ENCODE measurements at places on chromosomes 5 and 9. TPM values are rescaled to one million over a fixed set of nuclear protein-coding genes. Genes with fewer than 3 reads are reported as not detected.
A peak's percentile ranks its signal among the peaks of the same experiment; 100 is the strongest.

The ANKRD31 gene
- total RNA-seq, result 0.26 TPM

The CATSPER3 gene
- 0.34 TPM for total RNA-seq

The GABRA6 gene
- total RNA-seq, result not detected

The SLC34A3 gene
- total RNA-seq, result 0.34 TPM

The RNF44 gene
- total RNA-seq, result 50.0 TPM

The ATP10B gene
- total RNA-seq, result 40.8 TPM

- H3K27me3 ChIP-seq, result no peaks in the 10 kb centered on the region
- H3K4me1 ChIP-seq, result no peaks in the 10 kb centered on the region
- DNase-seq, result no peak
- H3K4me3 ChIP-seq, result no peak overlapping the region
Observed at GRCh38 chr9:106626936-106627335, 236.0 kb upstream of the ZNF462 start.

DNA sequence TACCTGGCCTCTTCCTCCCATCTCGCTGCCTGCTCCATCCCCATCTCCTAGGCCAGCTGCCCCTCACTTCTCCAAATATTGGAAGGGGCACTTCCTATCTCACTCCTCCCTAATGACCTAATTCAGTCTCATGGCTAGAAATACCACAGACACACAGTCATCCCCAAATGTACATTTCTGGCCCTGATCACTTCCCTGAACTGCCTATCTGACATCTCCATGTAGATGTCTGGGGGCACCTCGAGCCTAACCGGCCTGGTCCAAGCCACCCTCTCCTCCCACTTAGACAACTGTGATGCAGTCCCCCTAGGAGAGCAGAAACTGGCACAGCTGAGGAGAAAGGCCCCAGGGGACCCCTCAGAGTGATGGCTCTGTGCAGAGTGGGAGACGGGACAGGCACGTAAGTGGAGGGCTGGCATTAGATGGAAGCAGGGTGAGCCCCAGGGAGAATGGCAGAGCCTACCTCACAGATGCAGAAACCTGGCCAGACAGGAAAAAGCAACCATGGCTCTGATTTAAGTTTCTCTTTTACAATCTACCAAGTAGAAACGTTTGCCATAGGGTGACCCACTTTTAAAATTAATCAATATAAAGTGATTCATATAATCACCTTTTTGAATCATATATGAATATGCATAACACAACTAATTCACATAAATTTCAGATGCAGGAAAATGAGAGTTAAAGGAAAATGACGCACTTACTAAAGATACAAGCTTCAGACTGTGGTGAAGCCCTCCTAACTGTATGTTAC is 22.1 kb downstream of the CAMSAP1 start:
- no peak overlapping the region for H3K4me3 ChIP-seq
- H3K27ac ChIP-seq, result no peak overlapping the region
- H3K36me3 ChIP-seq, result peaks cover 10% of the 10 kb centered on the region
- peaks cover 53% of the 10 kb centered on the region for H3K4me1 ChIP-seq
- DNase-seq, result no peak
- H3K27me3 ChIP-seq, result no peaks in the 10 kb centered on the region

GRCh38 chr5:157046041-157046440 is 12.9 kb downstream of the HAVCR1 start:
- H3K4me1 ChIP-seq, result no peaks in the 10 kb centered on the region
- H3K27ac ChIP-seq, result no peak overlapping the region
- H3K4me3 ChIP-seq, result no peak overlapping the region
- no peaks in the 10 kb centered on the region for H3K27me3 ChIP-seq
- no peaks in the 10 kb centered on the region for H3K36me3 ChIP-seq

GRCh38 chr5:135134691-135135381 is 100.8 kb upstream of the PITX1 start:
- no peaks in the 10 kb centered on the region for H3K27me3 ChIP-seq
- DNase-seq, result no peak
- H3K4me1 ChIP-seq, result peaks cover 23% of the 10 kb centered on the region
- H3K36me3 ChIP-seq, result no peaks in the 10 kb centered on the region

DNA sequence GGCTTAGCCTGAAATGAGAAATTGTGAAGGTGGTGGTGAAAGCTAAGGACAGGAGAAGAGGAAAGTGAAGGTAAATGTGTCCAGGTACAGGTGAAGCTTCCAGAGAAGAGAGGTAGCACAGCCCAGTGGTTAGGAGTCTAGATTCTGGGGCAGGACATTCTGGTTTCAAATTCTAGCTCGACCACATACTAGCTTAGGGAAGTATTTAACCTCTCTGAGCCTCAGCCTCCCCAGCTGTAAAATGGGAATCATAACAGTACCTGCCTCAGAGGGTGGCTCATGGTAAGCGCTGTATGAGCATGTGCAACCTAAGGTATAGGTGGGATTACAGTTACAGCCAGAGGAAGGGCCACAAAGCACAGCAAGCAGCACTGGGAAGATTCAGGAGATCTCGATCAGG is 55.2 kb downstream of the PCDH1 start:
- peak overlapping the region; percentile 81 for H3K27ac ChIP-seq
- H3K4me1 ChIP-seq, result peaks cover 10% of the 10 kb centered on the region
- H3K4me3 ChIP-seq, result no peak overlapping the region
- DNase-seq, result no peak

GRCh38 chr9:114469091-114469853 is 36.0 kb downstream of the WHRN start:
- no peak overlapping the region for H3K27ac ChIP-seq
- no peak for DNase-seq
- no peaks in the 10 kb centered on the region for H3K27me3 ChIP-seq

DNA sequence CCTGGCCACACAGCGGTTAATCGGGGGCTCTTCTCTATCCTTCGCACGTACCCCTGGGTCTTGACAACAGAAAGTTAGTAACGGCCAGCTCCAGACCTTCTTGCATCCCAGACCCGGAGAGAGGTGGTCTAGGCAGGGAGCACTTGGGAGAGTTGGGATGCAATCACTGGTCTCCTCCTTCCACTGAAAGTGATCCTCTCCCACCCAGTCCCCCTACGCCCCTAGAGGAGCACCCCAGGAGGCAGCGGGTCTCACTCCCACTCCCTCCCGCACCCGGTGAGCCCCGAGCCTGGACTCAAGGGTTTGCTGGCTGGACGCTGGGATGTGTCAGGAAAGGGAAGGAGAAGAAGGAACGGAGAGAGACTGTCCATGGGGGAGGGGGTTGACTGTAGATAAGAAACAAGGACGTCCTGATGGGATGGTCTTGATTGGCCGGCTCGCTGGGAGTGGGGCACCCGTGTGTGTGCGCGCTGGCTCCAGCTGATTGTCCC is 2.0 kb downstream of the RORB start:
- peaks cover 42% of the 10 kb centered on the region for H3K4me1 ChIP-seq
- H3K4me3 ChIP-seq, result peak overlapping the region; percentile 54
- H3K27me3 ChIP-seq, result peaks cover 58% of the 10 kb centered on the region
- no peak overlapping the region for H3K27ac ChIP-seq
